ENCODE measurements at places on chromosomes 6 and 20.

GRCh38 chr6:54800050-54800600, 46.4 kb upstream of the FAM83B start:
- DNase-seq: no peak

GRCh38 chr6:11213422-11214021, 18.9 kb downstream of the NEDD9 start:
- DNase-seq: no peak

DNA sequence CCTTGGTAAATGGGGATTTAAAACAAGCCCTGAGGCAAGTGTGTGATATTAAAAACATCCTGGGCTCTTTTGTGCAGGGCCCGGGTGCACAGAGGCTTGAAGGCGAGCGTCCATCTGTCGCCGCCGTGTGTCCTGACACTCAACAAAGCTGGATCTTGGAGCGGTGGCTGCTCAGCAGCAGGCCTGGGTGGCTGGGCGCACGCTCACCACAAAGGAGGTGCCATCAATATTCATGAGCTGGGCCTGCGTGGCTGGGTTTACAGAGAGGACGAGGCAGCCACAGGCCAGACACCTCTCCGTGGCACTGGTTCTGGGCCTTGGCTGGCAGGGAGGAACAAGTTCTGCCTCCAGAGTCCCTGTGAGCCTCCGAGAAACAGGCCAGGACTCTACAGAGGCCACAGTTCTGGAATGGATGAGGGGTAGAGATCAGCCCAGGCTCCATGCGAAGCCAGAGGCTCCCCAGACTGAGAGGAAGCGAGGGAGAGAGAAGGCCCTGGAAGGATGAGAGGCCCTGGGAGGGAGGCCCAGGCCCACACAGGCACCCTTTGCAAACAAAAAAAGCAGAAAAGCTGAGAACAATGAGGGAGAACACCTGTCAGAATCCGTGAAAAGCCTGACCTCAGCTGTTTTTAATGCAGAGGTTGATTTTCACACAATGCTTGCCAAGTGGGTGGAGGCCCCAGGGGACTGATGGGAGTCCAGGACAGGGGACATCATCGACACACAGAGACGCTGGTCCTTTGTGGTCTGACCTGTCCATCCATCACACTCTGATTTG, 21.9 kb downstream of the BHLHE23 start:
- DNase-seq: no peak

DNA sequence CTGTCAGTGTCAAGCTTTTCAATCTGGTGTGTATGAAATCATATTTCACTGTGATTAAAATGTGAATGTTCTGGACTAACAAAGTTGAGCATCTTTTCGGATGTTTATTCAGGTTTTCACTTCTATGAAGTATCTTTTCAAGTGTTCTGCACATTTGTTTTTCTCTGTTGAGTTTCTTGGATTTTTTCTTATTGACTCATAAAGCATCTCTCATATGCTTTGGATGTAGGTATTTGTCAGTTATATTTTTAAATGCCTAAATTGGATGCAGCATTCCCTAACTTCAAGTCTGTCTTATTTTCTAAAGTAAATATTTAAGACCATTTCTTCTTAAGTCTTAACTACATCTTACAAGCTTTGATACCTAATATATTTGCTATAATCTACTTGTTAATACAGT, 398.0 kb downstream of the PLCB1 start:
- no peak for DNase-seq

- DNase-seq: no peak
These were observed 13.9 kb upstream of the CST7 start for GRCh38 chr20:24935140-24935539.

DNA sequence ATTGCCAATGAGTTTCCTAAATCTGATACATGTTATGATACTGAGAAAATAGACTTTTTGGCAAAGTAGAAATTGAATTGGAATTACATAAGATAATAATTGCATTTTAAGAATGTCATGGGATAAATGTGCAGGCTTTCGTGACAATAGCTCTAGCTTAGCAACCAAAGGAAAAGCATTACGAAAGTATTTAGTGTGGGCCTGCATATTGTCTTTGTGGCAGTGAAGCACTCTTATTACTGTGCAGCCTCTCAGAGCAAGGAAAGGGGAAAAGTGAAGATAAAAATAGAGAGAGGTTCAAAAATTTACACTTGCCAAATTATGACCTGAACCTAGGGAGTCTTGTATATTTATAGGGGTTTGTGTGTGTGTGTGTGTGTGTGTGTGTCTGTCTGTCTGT, 12.6 kb upstream of the DEFB113 start:
- DNase-seq: no peak

GRCh38 chr6:118968416-118968815, 33.5 kb upstream of the MCM9 start:
- no peak for DNase-seq

DNA sequence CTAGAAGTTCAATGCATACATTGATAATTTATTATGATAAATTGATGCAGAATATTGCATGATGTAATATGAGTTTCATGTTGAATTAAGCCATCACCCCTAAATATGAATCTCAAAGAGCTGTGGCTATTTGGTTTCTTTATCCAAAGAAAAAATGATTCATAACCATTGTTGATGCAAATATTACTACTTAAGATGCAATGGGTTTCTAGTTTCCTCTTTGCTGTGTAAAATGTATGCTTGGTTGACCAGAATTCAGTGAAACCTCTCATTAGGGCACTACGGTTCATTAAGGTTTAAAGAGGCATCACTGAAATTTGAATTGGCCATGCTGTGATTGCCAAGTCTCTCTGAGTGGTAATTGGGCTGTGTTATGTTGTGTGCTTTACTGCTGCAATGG, 492.5 kb upstream of the FLRT3 start:
- no peak for DNase-seq

DNA sequence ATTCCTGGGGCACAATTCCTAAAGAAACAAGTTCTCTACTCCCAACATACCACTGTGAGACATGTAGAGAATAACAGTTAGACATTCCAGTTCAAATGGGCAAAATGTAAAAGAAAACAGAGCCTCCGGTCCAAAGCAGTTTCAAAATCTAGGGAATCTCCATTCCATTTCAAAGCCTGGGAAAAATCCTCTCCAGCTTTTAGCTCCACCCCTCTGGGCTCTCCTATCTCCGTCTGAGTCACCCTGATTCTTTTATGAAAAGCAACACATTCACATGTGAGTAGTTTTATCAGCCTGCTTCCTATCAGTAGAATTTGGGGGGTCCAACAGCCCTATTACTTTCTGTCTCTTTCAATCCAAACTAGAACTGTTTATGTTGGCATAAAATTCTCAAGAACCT, 3.7 kb downstream of the CSNK2A1 start:
- no peak for DNase-seq

All from activated T-cell treated with anti-CD3 and anti-CD28 coated beads, Interleukin-2, amount 50 U/mL, for 72 hours (primary cell).